Stimulated activated CD4-positive, alpha-beta T cell treated with anti-CD3 and anti-CD28 coated beads, TNF-alpha, amount 100 ng/mL, for 24 hours (primary cell): ENCODE measurements at places on chromosomes 4 and X.

DNA sequence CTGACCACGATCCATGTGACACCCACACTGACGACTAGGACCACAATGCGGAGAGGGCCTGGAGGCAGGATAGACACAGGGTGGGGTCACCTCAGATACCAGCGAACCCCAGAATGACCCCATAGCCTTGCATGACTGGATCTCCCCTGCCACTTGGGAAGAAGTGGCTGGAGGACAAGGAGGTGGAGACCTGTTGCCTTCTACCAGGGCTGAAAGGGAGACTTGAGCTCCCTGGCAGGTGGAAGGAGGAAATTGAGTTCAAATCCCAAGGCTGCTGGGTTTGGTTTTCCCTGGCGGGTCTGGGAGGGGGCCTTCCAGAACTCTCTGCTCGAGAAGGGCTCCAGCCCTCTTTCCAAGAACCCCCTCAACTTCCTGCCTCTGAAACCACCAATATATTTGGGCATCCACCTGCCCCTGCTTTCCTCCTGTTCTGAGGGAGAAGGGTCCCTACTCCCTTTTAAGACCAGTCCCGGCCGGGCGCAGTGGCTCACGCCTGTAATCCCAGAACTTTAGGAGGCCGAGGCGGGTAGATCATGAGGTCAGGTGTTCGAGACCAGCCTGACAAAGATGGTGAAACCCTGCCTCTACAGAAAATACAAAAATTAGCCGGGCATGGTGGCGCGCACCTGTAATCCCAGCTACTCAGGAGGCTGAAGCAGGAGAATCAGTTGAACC, 3.0 kb downstream of the FAM3A start:
- no peak for DNase-seq

- no peak for DNase-seq
These were observed 819.2 kb downstream of the RAPGEF2 start for GRCh38 chr4:159922119-159922518.

DNA sequence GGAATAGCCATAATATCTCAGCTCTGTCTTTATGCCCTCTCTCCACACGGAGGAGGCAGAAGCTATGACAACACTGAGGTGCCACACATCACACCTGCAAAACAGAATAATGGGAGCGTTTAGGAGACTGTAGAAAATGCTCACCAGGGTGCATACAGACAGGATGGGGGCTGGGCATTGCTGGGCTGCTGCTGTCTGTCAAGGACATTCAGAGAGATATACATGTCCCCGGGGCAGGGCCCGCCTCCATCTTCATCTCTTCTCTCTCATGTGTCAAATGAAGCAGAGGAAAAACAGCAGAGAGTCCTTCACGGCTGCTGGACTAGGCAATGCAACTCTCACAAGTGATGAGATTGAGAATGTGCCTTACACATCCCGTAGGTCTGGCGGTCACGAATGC, 65.3 kb upstream of the DHRSX start:
- no peak for DNase-seq

- no peak for DNase-seq
These were observed 5.0 kb downstream of the ARMCX5 start for GRCh38 chrX:102604327-102604726.

- no peak for DNase-seq
These were observed 60.9 kb upstream of the TXK start for GRCh38 chr4:48194971-48195370.

DNA sequence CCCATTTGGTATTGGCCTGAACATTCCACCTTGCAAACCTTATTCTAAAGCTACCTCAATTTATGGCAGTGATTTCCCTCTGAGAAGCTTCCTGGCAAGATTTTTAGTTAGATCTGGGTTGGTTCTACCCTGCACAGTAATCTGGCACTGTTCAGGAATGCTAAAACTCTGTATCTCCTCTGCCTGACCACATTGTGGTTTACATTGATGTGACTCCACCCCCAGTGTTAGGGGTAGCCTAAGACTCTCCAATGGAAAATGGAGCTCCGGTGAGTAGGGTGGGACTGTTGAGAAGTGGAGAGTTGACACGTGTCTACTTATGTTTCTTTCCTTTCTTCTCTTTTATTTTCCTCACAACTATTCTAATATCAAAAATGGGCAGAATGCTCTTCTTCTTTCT, 45.4 kb downstream of the BMPR1B start:
- DNase-seq = no peak

- DNase-seq = no peak
These were observed 39.4 kb downstream of the ATP1B4 start for GRCh38 chrX:120401301-120401700.

GRCh38 chr4:3780347-3781171, 14.4 kb downstream of the ADRA2C start:
- no peak for DNase-seq

GRCh38 chrX:53716328-53717088, 30.0 kb upstream of the HUWE1 start:
- DNase-seq = peak; percentile 42

DNA sequence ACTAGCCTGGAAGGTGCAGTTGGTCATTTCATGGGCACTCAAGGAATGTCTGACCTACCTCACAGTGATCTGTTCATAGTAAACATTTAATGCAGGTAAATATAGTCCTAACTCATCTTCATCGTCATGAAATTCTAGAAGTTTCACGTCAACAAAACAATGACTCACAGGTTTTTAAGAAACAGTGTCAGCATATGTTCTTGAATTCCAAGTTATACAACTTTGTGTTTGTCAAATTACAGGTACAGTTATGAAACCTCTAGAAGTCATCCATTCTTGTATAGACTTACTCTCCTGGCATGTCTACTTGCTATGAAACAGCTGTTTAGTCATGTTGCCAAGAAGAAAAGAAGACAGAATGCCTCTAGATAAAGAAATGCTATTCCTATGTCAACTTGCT, 46.6 kb downstream of the AFM start:
- DNase-seq = no peak

- DNase-seq = no peak
These were observed 30.9 kb upstream of the HAND2 start for GRCh38 chr4:173560896-173561295.

- DNase-seq = no peak
These were observed 27.9 kb upstream of the PAPSS1 start for GRCh38 chr4:107747748-107748486.

GRCh38 chr4:10169839-10170387, 53.3 kb upstream of the WDR1 start:
- DNase-seq = no peak

GRCh38 chr4:127604949-127605709, 27.6 kb upstream of the INTU start:
- DNase-seq = no peak

DNA sequence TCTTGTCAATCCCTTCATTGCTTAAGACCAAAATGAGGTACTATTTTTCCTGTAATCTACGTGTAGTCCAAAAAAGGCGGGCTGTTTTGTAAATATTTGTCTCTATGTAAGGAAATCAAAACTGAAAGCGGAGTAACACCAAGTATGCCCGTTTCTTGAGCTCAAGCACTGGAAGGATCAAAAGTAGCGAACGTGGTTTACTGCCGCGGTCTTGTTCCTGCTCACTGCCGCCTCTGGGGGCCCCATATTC, 71.5 kb downstream of the AFF1 start:
- DNase-seq = no peak

GRCh38 chr4:14362385-14362784, 639.9 kb upstream of the CPEB2 start:
- DNase-seq = no peak

DNA sequence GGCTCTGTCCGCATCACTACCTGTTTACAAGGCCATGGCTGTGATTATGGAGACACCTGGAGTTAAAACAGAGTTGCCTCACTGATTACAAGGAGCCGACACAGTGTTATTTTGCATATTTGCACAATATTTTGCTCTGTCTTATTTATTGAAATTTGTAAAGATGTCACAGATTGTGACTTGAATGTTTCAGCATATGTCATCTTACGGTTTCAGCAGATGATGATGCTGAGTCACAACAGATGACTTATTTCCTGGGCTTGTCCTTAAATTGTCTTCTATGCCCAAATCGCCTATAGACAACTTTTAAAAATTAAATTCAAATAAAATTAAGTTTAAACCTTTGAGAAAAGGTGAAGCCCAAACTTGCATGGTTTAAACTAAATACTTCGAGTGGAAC, 87.1 kb upstream of the INPP4B start:
- no peak for DNase-seq

DNA sequence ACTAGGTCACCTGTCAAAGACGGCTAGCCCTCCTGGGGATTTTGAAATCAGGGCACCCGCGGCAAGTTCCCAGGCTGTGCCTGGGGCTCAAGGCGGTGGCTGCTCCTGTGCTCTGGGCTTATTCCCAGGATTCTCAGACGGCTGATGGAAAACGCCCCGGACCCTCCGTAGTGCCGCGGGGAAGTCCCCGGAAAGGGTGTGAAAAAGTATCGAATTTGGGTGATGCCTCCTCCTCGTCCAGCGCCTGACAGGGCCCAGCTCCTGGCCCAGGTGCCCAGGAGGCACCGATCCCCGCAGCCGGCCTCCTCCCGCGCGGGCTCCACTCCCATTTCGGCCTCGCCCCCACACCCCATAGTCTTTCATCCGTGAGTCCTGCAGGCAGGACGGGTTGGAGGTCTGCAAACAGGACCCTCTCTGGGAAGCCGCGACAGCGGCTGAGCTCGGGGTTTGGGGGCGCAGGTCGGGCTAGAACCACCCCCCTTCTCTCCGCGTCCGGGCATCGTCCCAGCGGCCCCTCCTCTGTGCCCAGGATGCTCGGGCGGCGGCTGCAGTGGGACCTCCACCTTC, 1.1 kb upstream of the NSG1 start:
- no peak for DNase-seq

GRCh38 chrX:21766101-21766500, 8.2 kb upstream of the SMPX start:
- no peak for DNase-seq

- no peak for DNase-seq
These were observed 81.4 kb downstream of the MTNR1A start for GRCh38 chr4:186473933-186474332.

GRCh38 chrX:69793260-69793935, 177.5 kb downstream of the EDA start:
- DNase-seq = no peak

- no peak for DNase-seq
These were observed 6.0 kb upstream of the WFS1 start for GRCh38 chr4:6263526-6264224.

- no peak for DNase-seq
These were observed 35.2 kb upstream of the PHEX start for GRCh38 chrX:21996872-21997455.

DNA sequence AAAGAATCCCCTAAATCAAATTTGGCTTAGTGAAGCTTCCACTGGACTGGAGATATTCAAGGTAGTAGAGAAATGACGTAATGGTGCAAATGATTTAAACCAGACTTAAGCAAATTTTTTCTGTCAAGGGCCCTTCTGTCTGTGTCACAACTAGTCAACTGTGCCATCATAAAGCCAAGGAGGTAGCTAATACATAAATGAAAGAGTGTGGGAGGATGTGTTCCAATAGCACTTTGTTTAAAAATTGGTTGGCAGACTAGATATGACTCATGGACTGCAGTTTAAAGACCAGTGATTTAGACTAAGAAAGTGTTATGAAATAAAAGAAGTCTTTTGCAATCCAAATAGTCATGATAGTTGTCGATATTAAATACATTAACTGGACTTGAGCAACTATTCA, 24.3 kb upstream of the TEX13C start:
- DNase-seq = no peak

GRCh38 chrX:39848900-39849299, 248.9 kb downstream of the BCOR start:
- DNase-seq = no peak

DNA sequence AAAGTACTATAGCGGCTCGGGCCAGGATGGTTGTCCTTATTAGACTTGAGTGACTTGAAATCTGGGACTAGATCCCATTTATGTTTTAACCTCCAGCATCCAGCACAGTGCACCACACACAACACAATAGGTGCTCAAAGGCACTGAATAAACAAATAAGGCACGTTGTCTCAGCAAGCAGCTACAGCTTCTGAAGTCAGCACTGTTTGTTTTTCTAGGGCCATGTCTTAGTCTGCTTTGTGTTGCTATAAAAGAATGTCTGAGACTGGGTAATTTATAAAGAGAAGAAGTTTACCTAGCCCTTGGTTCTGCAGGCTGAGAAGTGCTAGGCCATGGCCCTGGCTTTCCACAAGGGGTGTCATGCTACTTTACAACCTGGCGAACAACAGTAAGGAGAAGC, 102.1 kb upstream of the LNX1 start:
- DNase-seq = no peak

DNA sequence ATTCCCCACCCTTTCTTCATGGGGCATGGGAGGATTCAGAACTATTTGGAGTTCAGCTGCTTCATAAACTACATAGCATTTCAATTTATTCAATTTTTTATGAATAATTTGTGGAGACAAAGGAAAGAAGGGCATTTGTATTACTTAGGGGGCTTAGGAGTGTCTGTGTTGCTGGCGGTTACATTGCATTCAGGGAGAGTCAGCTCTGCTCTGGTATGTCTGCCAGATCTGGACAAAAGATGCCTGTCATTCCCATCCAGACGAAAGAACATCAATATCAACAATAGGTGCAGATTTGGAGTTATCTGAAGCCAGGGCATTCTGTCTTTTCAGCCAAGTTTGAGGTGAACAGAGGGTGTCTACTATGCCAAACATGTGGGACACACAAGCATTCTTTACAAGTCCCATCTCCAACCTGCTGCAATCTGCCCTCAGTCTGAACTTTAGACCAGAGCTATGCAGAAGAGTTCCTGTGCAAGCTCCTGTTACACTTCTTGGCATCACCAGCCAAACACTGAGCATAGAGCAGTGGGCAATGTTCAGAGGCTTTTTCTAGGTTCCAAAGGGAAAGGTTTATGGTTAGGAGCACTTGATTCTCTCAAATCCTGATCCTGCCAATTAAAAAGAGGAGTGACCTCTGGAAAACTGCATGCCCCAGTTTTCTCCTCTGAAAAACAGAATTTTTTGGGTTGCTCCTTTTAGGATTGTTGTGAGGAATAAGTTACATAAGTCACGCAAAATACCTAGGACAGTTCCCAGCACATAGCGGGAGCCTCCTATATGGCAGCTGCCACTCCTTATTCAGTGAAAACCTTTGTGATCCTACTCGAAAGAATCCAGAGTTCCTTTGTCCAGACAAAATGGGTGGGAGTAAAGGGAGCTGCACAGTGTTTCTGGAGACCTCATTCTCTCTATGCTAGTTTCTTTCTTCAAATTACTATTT, 719.5 kb upstream of the SLIT2 start:
- DNase-seq = no peak

DNA sequence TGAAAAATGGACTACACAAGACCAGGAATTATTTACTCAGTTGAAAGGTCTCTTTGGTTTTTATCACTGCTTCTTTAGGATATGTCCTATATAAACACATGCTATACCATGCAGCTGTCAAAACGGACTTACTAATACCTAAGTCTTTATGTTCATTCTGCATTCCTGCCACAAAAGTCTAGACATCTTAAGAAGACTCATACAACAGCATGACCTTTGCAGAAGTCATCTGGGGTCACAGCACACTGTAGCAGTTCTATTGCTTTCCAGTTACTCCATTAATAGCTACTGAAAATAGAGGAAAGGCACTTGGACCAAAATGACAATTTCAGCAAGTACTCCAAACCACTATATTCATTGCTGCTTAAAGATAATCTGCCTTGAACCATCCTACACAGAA, 53.2 kb downstream of the DDX60 start:
- no peak for DNase-seq

- DNase-seq = no peak
These were observed at the start of gene PDCL2 for GRCh38 chr4:55592014-55592413. PDCL2 (minus strand) TSS chr4:55592245; CDS start chr4:55592109, 136 bp downstream.
